ENCODE measurements at places on chromosomes 3 and 15. TPM values are rescaled to one million over a fixed set of nuclear protein-coding genes. Genes with fewer than 3 reads are reported as not detected.
A peak's percentile ranks its signal among the peaks of the same experiment; 100 is the strongest.

Gene CLRN1
- total RNA-seq = not detected

DNA sequence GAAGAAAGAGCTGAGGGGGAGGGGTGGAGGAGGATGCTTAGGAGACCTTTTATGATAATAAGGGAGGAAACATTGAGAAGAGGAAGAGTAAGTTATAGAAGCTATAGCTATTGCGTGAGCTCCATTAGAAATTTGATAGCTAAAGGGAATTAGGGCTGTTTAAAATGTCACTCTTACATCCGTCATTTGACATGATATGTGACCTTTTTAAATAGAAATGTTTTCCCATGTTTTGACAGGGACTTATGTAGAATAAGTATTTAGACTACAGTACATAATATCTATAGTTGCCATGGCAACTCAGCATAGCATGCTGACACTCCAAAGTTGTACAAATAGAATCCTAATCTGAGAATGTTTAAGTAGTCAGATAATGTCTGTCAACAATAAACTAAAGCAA lies 19.2 kb downstream of the RAD51 start:
- DNase-seq = no peak

DNA sequence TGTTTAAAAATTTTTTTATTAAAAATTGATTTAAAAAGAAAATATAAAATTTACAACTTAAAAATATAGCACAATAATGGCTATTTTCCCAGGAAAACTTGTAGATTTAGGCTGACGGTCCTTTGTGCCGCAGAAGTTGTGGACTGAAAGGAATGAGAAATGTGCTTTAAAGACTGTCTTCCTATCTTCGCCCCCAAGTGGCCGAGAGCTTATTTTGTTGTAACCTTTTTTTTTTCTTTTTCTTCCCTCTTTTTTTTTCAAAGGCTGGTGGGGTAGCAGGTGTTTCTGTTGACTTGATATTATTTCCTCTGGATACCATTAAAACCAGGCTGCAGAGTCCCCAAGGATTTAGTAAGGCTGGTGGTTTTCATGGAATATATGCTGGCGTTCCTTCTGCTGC lies 15.5 kb downstream of the SLC25A26 start:
- DNase-seq = no peak

DNA sequence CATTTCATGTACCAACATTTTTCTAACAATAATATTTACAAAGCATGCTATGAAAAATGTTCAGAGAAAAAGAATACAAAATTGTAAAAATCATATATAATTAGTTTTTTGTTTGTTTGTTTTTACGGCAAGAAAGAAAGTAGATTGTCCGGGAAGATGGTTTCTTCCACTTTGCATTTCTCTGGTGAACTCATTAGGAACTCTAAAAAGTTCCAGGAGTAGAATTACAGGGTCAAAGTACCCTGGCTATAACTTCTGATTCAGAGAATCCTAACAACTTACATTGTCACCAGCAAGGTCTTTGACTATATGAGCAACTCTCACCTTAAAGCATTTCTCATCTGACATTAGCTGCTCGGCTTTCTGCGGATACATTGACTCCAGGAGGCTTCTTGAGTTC lies 196.7 kb downstream of the PDE8A start:
- DNase-seq = no peak

GRCh38 chr3:12253516-12254343 lies 35.1 kb upstream of the PPARG start:
- DNase-seq = no peak

Gene TRIM71
- total RNA-seq = not detected

GRCh38 chr3:48952510-48953118 lies 34.0 kb downstream of the ARIH2 start:
- no peak for DNase-seq

DNA sequence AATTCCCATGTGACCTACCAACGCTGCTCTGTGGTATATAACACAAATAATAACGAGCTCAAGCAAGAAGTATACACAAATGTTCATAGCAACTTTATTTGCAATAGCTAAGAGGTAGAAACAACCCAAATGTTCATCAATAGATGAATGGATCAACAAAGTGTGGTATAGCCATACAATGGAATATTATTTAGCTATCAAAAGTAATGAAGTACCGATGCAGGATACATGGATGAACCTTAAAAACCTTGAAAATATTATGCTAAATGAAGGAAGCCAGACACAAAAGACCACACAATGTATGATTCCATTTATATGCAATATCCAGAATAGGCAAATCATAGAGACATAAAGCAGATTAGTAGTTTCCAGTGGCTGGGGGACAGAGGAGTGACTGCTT lies 15.6 kb upstream of the FEM1B start:
- no peak for DNase-seq

DNA sequence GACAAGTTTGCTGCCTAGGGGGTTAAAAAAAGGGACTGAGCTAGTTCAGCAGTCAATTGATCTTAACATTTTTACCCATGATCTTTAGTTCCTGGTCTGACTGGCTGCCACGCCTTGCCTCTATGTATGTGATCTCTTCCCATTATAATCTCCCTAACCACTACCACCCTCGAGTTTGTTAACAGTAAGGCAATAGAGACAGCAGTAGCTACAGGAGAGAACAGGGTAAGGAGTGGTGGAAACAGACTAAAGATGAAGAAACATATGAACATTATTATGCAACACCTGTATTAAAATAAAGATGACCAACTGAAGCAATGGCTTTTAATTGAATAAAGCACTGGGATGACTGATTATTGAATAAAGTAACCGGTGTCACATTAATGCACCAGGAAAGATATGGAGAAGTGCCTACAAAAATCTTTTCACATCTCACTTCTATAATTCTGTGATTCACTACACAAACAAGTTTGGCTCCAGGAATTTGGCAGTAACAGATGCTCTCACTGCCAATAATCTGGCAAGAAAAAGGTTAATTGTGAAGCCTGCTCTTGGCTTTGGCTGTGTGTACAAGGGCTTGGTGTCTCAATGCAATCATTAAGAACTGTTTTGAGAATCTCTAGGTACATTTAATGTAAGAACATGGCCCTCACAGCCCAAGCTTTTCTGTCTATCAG lies 95.7 kb downstream of the HHLA2 start:
- DNase-seq = no peak

- DNase-seq = peak; percentile 14
These were observed 50.2 kb downstream of the NOX5 start for GRCh38 chr15:69064649-69065048.

GRCh38 chr15:92075764-92076163 lies 222.3 kb downstream of the SLCO3A1 start:
- no peak for DNase-seq

DNA sequence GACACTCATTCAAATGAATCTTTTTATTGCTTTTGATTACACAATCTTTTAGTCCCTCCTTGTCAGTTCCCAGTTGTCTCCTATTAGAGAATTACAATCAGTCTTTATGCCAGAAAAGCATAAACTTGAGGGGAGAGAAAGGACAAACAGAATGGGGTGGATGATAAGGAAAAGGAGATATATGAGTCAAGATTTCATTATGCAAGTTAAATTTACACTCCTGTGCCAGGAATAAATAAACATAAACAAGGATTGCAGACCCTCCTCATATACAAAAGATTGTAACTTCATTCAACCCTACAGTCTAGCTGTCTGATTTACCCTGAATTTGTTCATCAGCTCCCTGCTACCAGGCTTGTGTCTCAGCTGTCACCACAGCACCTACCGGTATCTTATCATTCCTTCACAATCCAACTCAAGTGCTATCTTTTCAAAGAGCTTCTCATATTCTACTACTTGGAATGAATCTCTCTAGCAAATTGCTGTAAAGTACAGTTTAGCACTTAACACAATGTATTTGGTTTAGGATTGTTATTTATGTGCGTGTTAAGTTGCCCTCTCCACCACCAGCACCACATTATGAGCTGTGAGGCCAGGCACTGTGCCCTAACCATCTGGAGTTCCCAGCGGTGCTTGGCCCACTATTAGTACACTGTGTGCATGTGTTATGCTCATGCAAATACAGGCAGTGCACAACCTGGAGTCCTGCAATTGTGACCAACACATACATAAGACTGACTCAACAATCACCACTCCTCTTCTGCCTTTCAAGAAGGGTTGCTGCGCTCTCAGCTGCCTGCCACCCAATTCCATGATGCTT lies 504.1 kb downstream of the TBL1XR1 start:
- no peak for DNase-seq

DNA sequence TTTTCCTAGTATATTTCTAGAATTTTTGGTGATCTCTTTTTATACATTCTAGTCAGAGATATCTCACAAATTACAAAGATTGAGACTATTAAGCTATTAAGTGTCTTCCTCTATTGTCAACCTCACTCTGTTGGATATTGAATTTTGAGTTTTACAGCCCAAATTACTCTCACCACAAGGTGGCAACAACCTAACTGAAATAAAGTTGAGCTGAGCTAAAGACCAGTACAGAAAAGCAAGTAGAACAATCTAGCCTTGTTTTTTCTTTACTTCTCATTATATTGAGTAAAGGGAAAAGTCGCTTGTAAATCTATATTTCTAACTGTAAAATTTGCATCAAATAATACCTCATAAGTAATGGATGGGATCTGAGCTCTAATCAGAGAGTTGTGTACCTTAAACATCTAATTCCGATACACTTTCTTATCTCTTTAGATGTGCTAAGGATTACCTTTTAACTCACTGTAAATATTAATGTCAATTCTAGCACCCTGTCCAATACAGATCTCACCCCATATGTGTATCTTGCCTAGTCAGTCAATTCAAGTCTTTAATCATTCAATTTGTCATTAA lies 13.6 kb upstream of the COMMD2 start:
- DNase-seq = no peak

- DNase-seq = no peak
These were observed 41.5 kb downstream of the DLG1 start for GRCh38 chr3:197256836-197257444.

- DNase-seq = no peak
These were observed 1222.9 kb downstream of the ZPLD1 start for GRCh38 chr3:103657756-103658155.

GRCh38 chr3:86973440-86973839 lies 17.5 kb downstream of the VGLL3 start:
- DNase-seq = no peak

DNA sequence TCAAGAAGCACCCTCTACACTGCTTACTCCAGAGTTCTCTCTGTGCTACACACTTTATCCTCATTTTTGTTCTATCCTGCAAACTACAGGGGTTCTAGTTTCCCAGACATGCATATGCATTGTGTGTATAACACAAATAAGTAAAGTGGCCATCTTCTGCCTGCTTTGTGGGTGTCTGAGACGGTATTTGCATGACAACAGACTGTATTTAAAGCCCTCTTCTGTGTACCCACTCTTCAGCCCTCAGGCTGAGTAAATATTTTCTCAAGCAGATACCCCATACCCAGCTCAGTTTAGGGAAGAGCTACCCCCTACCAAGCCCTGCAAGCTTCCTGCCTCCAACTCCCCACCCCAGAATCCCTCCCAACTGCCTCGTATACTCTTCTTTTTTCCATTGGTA lies 31.7 kb downstream of the SYNPR start:
- no peak for DNase-seq

DNA sequence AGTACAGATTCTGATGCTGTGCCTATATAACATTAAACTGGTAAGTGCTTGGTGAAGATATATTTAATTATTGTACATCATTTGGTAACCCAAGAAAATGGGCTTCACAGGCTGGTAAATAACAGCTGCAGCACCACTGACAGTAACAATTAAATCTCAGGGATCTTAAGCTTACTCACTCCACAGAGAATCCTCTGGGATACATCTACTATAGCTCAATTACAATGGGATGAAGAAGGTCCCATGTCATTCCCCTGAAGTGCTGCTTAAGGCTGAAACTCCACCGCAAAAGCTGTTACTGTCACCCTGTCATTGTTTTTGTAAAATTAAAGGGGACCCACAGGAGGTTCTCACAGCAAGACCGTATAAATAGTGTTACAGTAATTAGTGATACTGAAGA lies 153.0 kb downstream of the IMPG2 start:
- no peak for DNase-seq

Gene CBLB
- 46.0 TPM for total RNA-seq

Gene CD80
- total RNA-seq = not detected

Gene KCNH8
- total RNA-seq = 1.1 TPM

DNA sequence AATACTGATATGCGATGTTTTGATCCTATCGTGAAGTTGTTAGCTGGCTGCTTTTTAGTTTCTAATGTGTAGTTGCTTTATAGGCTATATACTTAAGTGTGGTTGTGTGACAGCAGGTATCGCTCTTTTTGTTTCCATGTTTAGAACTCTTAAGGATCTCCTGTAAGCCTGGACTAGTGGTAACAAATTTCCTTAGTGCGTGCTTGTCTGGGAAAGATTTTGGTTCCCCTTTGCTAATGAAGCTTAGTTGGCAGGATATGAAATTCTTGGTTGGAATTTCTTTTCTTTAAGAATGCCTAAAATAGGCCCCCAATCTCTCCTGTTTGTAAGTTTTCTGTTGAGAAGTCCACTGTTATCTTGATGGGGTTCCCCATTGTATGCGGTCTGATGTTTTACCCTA lies 173.6 kb downstream of the DOCK3 start:
- DNase-seq = no peak

- no peak for DNase-seq
These were observed 57.2 kb downstream of the KIF9 start for GRCh38 chr3:47225310-47225906.

Gene MKRN3
- total RNA-seq = 0.55 TPM

Gene LPP
- 1,773 TPM for total RNA-seq

DNA sequence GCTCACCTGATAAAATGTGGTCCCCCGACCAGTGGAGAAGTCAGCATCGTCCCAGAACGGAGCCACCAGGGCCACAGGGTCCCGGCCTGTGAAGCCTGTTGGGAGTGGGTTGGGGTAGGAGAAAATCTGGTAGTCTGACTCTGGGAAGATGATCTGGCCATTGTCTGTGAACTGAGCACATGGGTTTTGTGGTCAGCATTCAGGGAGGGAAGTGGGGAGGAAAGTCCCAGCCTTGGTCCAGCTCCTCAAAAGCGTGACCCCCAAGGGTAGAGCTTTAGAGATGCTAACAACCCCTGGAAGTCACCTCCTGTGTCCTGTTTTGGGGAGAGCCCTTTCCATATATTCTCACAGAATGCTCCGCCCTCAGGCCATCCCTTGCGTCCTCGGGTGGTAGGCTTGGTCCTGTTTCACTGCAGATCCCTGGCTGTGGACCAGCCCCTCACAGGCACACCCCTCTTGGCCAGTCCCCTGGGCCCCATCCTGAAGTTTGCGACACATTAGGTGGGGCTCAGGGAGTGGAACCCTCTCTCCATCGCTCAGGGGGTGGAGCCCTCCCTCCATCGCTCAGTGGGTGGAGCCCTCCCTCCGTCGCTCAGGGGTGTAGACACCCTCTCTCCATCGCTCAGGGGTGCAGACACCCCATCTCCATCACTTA lies 40.0 kb downstream of the MUC4 start:
- DNase-seq = peak; percentile 60

Gene SLC35G2
- total RNA-seq = 4.3 TPM

Gene INSYN1
- 5.1 TPM for total RNA-seq

All from sigmoid colon (tissue), 7 donors.